Stimulated activated CD8-positive, alpha-beta memory T cell treated with anti-CD3 and anti-CD28 coated beads, Interleukin-4, amount 100 ng/mL, for 4 hours (primary cell): ENCODE measurements at places on chromosomes 11 and 22.

GRCh38 chr11:103055221-103055890, 36.6 kb downstream of the DCUN1D5 start:
- no peak for DNase-seq

- DNase-seq: no peak
Measured at GRCh38 chr22:48902983-48903650, 924.6 kb downstream of the BRD1 start.

DNA sequence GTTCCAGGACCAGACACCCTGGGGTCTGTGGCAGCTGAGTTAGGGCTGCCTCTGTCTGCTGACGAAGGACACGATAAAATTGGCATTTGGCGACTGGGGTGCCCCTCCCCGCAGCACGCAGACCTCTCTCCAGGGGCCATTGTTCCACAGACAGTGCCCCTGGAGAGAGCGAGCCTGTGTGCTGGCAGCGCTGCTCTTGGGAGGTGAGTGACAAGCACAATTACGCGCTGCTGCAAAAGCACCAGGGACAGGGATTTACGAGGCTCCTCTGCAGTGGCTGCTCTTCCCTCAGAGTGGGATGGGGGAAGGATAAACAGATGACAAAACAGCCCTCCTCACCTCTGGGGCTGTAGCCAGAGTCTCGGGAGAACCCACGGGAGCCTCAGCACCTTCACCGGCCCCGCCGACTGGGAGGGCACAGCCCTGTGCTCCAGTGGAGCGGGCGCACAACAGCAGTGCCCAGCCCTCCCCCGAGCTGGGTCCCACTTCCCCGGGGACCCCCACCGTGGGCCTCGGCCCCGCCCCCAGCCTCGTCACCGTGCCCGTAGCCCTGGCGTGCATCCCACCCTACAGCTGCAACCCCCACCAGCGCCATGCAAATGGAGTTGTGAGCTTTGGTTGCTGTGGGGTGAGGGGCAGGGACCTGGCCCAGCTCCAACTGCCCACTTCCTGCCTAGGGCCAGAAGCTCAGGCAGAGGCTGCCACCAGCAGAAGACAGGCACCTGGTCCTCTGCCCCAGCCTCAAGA, 19.6 kb downstream of the CHID1 start:
- no peak for DNase-seq

GRCh38 chr22:50347157-50347556, 4.0 kb downstream of the PPP6R2 start:
- no peak for DNase-seq

DNA sequence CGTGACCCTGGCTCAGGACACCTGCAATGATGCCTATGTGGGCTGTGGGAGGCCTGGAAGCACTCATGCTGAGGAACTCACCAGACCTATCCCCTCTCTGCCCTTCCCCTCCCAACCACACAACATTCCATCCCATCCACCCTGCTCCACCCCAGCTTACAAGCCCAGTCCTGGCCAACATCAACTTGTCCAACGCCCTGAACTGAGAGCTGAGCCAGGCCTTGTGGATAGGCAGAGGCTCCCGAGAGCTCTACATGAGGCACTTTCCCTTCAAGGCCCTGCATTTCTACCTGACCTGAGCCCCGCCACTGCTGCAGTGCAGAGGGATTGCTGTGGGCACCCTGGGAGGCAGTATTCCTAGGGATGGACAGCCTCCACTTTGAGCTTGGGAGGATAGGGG, 112.4 kb downstream of the PDE2A start:
- DNase-seq: no peak

- no peak for DNase-seq
Measured at GRCh38 chr11:7495882-7496551, 10.7 kb downstream of the OLFML1 start.
